ENCODE measurements at places on chromosomes 3 and 15.

- no peak for DNase-seq
Measured at GRCh38 chr3:62131050-62131449, 242.3 kb downstream of the FEZF2 start.

- DNase-seq = no peak
Measured at GRCh38 chr3:161508852-161509477, 12.4 kb downstream of the OTOL1 start.

- peak; percentile 30 for DNase-seq
Measured at GRCh38 chr3:107662124-107662507, 139.4 kb downstream of the BBX start.

- no peak for DNase-seq
Measured at GRCh38 chr3:149575213-149575960, 82.4 kb downstream of the WWTR1 start.

DNA sequence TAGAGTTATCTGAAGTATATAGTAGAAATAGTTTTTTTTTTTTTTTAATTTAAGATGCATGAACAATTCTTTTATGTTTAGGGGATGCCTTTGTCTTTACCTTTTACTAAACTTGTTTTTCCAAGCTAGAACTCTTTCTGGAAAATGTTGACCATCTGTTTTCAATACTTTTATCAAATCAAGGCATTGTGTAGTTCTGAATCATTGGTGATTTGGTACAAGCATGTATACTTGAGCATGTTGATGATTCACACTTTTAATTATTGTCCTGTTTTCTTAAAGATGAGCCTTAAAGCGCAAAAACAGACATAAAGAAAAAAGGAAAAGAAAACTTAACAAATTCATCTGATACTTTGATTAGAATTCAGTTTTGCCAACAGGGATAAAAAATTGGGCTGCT is 28.3 kb downstream of the PDCD6IP start:
- no peak for DNase-seq

GRCh38 chr3:63967675-63968611 is 55.4 kb downstream of the PSMD6 start:
- DNase-seq = peak; percentile 34

DNA sequence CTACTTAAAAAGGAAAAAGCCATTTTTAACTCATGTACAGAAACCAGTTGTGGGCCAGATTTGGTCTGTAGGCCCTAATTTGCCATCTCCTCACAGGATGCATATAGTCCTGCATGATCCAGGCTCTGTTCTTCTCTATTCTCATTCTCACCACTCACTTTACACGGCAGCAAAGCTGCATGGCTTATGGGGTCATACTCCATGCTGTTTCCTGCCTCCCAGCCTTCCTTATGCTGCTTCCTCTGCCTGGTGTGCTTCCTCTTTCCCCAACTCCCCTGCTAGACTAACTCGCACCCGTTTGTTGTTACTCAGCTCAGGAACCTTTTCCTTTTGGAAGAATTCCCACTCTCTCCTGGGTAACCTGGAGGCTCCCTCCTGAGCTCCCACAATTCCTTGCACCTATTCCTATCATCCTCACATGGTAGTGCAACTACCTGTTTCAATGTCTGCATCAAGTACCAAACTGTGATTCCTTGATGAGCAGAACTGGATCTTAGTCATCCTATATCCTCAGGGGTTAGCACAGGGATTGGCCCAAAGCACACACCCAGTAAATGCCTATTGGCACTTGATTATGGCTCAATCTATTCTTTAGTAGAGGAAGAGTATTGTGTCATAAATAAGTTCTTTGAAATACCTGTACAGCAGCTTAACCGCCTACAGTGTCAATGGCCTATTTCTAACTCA is 172.1 kb upstream of the MITF start:
- DNase-seq = no peak

- no peak for DNase-seq
Measured at GRCh38 chr15:57134851-57135250, 216.4 kb downstream of the TCF12 start.

- DNase-seq = no peak
Measured at GRCh38 chr3:152779653-152780052, 55.3 kb upstream of the P2RY1 start.

DNA sequence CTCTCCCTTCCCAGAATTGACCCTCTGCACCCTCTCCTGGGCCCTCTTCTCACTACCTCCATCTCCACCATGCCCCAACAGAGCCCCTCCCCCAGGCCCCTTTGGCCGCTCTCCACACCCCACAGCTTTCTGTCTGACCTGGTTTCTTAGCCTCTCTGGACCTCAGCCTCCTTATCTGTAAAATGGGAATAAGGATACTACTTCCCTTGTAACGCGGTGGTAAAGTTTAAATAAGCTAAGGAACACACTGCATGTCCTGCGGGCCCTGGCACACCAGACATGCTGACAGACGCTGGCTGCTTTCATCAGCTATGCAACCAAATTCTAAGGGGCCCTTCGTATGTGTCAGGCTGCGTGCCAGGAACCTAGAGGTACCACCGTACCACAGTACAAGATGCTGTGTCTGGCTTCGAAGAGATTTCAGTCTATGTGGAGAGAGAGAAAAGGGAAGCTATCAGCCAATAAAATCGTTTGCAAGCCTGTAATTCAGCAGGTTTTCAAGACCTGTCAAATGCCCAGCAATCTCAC is 777 bp upstream of the SLC51A start:
- DNase-seq = no peak

DNA sequence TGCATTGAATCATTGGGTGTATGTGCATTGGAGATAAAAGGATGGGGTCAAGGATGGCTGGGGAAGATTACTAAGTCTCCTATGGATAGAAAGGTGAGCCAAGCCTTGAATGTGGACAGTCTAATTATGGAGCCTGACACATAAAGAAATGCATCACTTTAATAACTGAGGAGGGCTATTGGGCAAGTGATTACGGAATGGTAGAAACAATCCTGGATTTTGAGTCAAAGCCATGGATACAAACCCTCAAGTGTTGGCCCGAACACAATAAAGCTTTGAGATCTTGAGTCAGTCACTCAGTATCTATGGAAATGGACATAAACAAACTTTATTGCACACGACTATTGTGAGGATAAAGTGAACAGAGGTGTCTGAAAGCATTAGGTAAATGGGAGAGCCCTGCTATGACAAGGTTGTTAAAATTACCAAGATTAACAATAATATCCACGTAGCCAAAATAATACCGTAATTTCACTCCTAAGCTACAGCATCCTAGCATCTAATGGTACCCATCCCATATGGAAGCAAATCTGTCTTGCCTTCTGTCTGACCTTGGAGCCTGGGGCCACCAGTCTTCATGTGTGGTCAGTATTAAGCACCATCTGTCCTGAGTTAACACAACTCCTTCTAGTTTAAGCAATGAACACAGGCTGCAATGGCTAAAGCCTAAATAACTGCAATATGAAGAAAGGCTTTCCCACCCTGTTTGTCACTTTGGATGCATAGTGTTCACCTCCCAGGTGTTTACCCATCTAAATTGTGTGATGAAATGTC is 136.9 kb upstream of the PRICKLE2 start:
- DNase-seq = no peak

DNA sequence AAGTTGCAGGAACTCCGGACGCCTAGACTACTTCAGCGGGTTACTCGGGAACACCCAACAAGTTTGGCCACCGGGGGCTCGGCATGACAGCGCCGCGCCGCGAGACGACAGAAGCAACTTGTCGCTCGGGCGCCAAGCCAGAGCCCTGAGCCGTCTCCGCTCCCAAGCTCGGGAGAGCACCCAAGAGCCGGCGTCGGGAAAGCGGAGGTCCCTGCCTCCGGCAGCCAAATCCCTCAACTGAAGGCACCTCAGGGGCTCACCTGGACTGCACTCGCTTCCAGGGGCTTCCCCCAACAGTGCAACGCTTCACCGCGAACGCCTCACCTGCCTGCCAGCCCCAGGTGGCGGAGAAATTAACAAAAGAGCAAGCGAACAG is 640 bp downstream of the MB21D2 start:
- peak; percentile 57 for DNase-seq

GRCh38 chr3:59658274-59658673 is 608.4 kb upstream of the CFAP20DC start:
- DNase-seq = no peak

DNA sequence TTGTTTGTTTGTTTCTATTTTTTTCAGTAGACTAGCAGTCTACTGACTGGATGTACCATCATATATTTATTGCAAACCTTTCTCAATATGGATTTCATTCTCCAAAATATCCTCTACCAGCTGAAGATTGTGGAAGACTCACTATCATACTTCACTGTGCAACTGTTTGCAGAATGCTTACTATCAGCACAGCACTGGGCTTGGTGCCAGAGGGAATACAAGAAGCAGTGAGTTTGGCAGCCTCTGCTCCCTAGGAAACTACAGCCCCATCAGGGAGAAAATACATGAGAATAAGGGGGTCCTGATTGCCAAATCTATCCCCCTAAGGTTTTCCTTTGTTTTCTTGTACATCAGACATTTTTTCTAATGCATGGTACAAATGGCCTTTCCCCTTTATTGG is 27.5 kb downstream of the AQP9 start:
- DNase-seq = peak; percentile 19

DNA sequence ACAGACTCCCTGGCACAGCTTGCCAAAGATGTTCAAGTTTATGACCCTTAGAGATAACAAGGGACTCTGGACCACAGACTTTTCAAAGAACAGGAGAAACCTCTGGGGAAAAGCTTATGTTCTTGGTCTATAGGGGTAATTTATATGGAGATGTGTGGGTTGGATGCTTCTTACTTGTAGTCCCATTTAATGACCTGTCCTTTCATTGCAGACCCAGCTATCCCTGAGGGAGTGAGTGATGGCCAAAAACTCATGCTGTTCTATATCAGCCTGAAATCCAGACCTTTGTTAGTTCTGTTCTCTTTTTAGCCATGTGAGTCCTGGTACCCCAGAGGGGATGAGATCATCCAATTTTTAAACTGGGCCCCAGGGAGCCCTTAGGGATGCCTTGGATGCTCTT is 43.7 kb upstream of the MRPL3 start:
- no peak for DNase-seq

DNA sequence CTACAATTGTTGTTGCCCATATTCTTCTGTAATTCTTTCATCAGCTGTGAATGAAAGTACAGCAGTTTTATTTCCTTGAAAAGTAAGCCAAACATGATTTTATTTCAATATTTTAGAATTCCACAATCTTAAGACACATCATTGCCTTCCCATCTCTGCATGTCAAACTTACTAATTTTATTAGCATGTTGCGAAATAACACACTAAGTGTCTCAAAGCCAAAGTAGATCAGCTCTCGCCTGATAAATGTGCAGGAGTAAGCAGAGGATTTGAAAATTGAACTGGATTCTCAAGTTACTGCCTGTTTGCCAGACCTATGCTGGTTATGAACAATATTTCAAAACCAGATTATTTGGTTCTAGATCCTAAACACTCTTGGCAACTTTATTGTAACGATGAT is 25.7 kb downstream of the TGFBR2 start:
- DNase-seq = no peak

GRCh38 chr15:100983221-100983620 is 64.1 kb downstream of the LRRK1 start:
- DNase-seq = no peak

GRCh38 chr15:97522347-97522746 is 438.2 kb upstream of the ARRDC4 start:
- no peak for DNase-seq

DNA sequence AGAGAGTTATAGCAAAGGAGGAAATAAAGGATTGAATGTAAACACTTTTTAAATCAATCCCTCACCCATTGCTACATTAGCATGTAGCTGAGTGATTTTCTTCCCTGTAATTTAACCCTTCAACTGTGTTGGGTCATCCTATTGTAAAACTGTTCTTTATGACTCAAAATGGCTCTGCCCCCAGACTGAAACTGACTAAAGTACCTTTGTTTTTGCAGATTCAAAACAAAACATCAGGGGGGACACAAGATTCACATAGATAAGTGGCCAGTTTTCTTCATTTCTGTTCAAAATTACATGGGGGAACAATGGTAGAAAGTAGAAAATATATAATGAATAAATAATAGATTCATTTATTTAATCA is 268.4 kb downstream of the IGSF11 start:
- no peak for DNase-seq

DNA sequence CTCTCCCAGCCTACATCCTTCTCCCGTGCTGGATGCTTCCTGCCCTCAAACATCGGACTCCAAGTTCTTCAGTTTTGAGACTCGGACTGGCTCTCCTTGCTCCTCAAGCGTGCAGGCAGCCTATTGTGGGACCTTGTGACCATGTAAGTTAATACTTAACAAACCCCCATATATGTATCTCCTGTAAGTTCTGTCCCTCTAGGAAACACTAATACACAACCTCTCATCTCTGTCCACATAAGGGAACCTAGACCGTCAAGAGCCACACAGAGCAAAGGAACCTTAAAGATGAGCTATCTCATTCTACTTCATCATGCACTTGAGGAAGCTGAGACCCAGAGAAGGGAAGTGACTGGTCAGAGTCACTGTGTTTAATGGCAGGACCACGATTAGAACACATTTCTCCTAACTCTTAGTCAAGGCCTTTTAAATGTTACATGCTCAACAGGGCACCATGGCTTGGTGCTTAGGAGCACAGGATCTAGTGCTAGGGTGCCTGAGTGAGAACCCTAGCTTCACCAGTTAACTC is 50.3 kb downstream of the NPTN start:
- no peak for DNase-seq

GRCh38 chr3:155941354-155941753 is 70.9 kb downstream of the GMPS start:
- DNase-seq = no peak

- no peak for DNase-seq
Measured at GRCh38 chr3:87696124-87697013, 362.4 kb downstream of the CGGBP1 start.

DNA sequence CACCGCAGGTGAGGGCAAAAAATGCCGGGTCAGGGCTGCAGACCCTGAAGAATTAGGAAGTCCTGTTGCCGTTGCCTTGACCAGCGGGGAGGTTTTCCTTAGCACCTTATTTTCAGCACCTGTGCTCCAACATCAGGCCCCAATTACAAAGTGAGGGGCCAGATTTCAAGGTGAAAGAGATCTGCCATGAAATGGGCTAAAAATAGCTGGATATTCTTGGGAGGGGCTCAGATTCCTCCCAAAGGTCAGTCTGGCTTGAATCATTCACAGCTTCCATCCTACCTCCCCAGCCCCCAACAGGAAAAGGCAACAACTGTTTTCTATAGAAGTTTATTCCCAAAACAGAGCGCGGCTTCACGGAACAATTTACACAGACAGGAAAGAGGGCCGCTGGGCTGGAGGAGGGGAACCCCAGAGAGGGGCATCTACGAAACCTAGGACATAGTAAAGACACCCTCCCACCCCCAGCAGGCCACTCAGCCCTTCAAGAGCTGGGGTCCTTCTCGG is 941 bp upstream of the SLC26A6 start:
- DNase-seq = no peak

DNA sequence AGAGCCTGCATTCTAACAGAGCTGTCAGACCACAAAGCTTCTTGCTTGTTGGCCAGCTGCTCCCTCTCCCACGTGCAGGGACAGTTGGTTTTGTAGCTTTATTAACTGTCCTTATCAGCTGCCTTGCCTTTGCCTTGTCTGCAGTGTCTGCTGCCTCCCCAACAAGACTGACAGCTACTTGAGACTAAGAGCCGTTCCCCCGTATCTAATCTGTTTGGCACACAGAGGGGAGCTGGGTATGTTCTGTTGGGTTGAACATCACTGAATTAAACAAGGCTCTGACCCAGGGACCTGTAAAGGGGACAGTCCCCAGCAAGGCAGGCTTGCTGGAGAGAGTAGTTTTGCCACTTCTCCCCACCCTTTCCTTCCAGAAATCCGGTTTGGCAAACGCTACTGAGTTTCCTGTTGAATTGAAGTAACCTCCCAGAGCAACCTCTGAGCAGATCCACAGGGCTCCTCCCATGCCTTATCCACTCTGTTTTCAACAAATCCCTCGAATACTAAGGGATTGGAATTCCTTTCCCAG is 116.1 kb downstream of the ANP32A start:
- DNase-seq = no peak

GRCh38 chr15:43249236-43249635 is 17.5 kb downstream of the TGM5 start:
- DNase-seq = no peak

All from hippocampal formation (tissue), 2 donors.